ENCODE measurements at places on chromosomes 4 and X.

DNA sequence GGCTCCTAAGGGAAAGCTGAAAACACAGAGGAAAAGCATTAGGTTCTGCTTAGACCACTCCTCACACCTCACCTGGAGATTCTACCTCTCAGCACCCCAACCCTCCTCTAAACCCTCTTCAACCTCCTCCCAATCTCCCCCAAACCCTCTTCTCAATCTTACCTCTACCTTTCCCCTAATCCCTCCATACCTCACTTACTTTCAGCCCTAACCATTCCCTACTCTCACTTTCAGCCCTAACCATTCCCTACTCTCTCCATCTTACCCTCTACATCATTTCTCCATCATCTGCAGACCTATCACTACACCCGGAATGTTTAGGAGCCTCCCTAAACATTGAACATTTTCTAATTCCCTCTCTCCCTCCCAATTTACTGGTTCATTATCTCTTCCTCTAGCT, 3.5 kb downstream of the RTL3 start:
- H3K27ac ChIP-seq, result no peak overlapping the region
- peaks cover 22% of the 10 kb centered on the region for H3K27me3 ChIP-seq
- H3K4me3 ChIP-seq, result no peak overlapping the region

GRCh38 chr4:153265306-153266047, 61.2 kb downstream of the TRIM2 start:
- H3K4me3 ChIP-seq, result no peak overlapping the region
- H3K4me1 ChIP-seq, result peaks cover 5% of the 10 kb centered on the region
- H3K27me3 ChIP-seq, result no peaks in the 10 kb centered on the region
- DNase-seq, result no peak

DNA sequence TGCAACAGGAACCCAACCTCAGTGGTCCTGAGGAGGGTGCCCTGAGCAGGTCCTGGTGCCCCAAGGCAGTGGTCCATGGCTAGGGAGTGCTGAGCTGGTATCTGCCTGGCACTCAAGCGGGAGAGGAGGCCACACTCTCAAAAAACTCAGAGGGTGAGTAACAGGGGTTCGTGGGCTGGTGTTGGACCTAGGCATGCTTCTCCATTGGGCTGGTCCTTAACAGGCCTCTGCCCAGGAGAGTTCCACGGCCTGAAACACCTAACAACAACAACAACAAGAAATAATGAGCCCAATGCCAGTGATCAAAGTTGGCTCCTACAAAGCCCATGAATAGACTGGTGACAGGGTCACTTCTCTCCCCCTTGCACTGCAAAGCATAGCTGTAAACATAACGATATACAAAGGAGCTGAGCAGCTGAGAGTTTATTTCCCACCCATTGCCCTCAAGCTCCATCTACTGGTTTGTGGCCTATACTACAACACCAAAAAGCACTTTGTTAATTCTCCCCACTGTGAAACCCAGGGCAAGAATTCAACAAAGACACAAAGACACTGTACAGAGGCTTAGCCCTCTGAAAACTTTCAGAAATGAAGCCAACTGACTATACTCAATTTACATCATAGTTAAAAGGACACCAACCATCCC, 736.1 kb upstream of the ADGRL3 start:
- no peak for DNase-seq
- no peaks in the 10 kb centered on the region for H3K4me1 ChIP-seq
- H3K27ac ChIP-seq, result no peak overlapping the region
- H3K4me3 ChIP-seq, result no peak overlapping the region

DNA sequence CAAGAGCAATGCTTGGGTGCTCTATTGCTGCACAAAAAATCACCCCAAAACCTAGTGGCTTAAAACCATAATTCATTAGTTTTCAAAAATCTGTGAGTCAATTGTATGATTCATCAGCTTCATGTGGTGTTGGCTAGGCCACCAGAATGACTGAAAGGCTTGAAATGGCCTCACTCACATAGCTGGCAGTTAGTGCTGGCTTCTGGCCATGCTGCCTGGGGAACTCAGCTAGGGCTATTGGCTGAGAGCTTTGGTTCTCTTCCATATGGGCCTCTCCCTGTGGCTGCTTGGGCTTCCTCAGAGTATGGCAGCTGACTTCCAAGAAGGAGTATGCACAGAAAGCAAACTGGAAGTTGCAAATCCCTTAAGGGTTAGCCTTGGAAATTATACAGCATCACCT, 3.1 kb upstream of the MTMR1 start:
- no peak for DNase-seq
- H3K27me3 ChIP-seq, result peaks cover 10% of the 10 kb centered on the region
- no peak overlapping the region for H3K4me3 ChIP-seq
- peak overlapping the region; percentile 77 for H3K27ac ChIP-seq
- H3K36me3 ChIP-seq, result peaks cover 4% of the 10 kb centered on the region

DNA sequence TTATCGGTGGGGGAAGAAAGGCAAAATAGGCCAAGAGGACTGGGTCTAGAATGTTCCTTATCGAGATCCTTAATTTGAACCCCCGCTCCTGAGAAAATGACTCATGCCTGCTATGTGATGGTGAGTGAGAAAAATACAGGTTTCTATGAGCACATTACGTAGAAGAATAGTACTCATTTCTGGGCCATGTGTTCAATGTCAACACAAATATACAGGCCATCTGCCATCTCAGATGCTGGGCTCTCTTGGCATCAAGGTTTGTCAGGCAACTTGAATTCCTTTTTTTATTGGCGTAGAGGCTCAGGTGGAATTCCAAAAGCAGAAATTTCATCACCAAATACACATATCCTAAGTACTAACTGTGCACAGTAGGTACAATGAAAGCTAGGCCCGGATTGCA, 81.4 kb upstream of the TRIM2 start:
- H3K27me3 ChIP-seq, result no peaks in the 10 kb centered on the region
- no peak for DNase-seq
- H3K4me3 ChIP-seq, result no peak overlapping the region
- H3K36me3 ChIP-seq, result no peaks in the 10 kb centered on the region
- H3K27ac ChIP-seq, result no peak overlapping the region

DNA sequence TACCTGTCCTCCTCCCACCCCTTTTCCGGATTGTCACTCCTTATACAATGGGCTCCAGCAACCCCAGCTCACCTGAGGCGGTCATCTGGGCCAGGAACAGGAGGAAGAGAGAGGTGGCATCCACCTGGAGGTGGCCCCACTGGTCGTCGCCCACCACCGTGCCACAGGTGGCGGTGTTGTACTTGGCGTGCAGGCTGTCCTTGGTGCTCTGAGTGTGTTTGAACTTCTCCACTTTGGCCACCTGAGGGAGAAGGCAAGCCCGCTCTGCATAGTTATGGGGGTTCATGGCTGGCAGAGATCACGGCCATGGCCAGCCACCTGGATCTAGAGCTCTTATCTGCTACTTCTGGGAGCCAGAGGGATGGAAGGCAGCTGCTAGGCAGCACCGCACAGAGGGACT, 32.9 kb downstream of the PHKA2 start:
- H3K27ac ChIP-seq, result no peak overlapping the region
- peaks cover 10% of the 10 kb centered on the region for H3K4me1 ChIP-seq
- peaks cover 46% of the 10 kb centered on the region for H3K36me3 ChIP-seq
- DNase-seq, result no peak

DNA sequence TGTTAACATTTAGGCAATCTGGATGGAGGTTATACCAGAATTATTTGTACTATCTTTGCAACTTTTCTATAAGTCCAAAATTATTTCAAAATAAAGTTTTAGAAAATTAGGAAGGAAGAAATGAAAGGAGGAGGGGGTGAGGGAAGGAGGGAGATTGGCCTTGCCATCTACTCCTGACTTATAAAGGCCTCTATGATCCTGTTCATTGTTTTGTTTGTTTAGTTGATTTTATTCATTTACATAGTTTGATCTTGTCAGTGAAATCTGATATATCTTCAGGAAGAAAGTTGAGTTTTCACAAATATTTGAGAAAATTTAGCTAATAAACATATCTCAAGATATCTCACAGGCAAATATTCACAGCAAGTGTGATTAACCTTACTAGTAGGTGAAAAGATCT, 189.3 kb upstream of the NOCT start:
- no peak for DNase-seq
- no peaks in the 10 kb centered on the region for H3K36me3 ChIP-seq
- H3K4me1 ChIP-seq, result no peaks in the 10 kb centered on the region
- no peak overlapping the region for H3K4me3 ChIP-seq
- H3K27ac ChIP-seq, result no peak overlapping the region
- H3K27me3 ChIP-seq, result no peaks in the 10 kb centered on the region

DNA sequence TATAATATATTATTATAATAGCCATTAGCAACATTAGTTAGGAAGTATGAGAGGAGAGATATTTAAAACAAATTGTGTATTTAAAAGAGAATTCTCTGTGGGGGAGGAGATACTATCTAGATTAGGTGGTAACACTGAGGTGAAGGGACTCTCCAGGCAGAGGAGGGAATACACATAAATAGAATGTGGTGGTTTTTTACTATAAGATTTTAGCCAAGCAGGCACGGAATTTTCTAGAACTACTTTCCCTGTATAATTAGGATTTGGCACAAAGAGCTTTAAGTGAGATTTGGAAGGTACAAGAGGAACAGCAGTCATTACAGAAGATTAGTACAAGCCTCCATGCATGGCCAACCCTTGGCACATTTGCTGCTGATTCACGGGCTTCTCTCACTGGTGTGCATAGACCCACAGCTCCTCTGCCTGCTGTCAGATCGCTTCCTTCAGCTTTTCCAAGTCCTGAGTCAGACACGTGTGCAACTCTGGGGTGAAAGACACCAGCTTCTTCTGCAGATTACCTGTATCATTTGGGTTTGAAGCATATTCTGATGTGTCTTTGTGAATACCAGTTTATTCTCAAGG, 685.5 kb downstream of the KCTD8 start:
- DNase-seq, result no peak
- H3K36me3 ChIP-seq, result no peaks in the 10 kb centered on the region
- H3K27ac ChIP-seq, result no peak overlapping the region
- no peak overlapping the region for H3K4me3 ChIP-seq
- H3K4me1 ChIP-seq, result no peaks in the 10 kb centered on the region

- DNase-seq, result no peak
- no peak overlapping the region for H3K4me3 ChIP-seq
- H3K27me3 ChIP-seq, result peaks cover 47% of the 10 kb centered on the region
- H3K36me3 ChIP-seq, result no peaks in the 10 kb centered on the region
Measured at GRCh38 chrX:40281336-40282005, 183.7 kb upstream of the BCOR start.

- H3K36me3 ChIP-seq, result peaks cover 24% of the 10 kb centered on the region
- H3K4me1 ChIP-seq, result peaks cover 54% of the 10 kb centered on the region
- peaks cover 10% of the 10 kb centered on the region for H3K27me3 ChIP-seq
- DNase-seq, result no peak
- peak within 1 kb of the TSS; percentile 100 for H3K27ac ChIP-seq
- peak within 1 kb of the TSS; percentile 87 for H3K4me3 ChIP-seq
Measured at GRCh38 chrX:49269767-49270248, at the start of gene PPP1R3F. TSS of gene PPP1R3F (plus strand) at chrX:49269793. CDS start at chrX:49269870, 77 bp downstream.

DNA sequence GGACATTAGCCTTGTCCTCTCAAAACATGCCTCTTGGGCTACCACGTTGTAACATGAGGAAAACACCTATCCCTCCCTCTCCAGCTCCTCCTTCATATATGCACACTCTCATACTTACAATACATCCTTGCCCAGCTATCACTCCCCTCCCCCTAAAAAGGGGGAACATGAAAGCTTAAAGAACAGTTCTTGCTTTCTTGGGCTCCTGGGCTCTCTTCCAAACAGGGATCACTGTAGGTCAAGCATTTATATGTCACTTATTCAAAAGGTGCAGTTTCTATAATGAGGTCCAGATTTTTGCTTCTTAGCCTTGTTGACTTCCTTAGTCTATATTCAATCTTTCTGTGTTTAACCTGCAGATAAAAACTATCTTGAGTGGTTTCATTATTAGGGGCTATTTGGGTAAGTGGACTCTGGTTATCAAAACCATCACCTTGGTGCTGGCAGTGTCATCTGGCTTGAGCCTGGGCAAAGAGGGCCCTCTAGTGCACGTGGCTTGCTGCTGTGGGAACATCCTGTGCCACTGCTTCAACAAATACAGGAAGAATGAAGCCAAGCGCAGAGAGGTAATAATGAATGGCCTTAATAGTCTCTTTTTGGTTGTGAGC, 119.4 kb downstream of the AKAP4 start:
- no peak overlapping the region for H3K4me3 ChIP-seq
- peaks cover 22% of the 10 kb centered on the region for H3K27me3 ChIP-seq
- no peaks in the 10 kb centered on the region for H3K4me1 ChIP-seq
- H3K27ac ChIP-seq, result no peak overlapping the region

GRCh38 chrX:11151799-11152559, 40.8 kb downstream of the HCCS start:
- H3K27ac ChIP-seq, result no peak overlapping the region
- H3K27me3 ChIP-seq, result peaks cover 54% of the 10 kb centered on the region
- DNase-seq, result no peak
- H3K4me3 ChIP-seq, result no peak overlapping the region

GRCh38 chr4:26433556-26433955, 56.7 kb downstream of the CCKAR start:
- H3K4me1 ChIP-seq, result no peaks in the 10 kb centered on the region
- no peak overlapping the region for H3K4me3 ChIP-seq
- peaks cover 98% of the 10 kb centered on the region for H3K36me3 ChIP-seq
- DNase-seq, result no peak
- peak overlapping the region; percentile 4 for H3K27ac ChIP-seq

- H3K4me3 ChIP-seq, result no peak overlapping the region
- H3K27ac ChIP-seq, result no peak overlapping the region
- no peaks in the 10 kb centered on the region for H3K27me3 ChIP-seq
- DNase-seq, result no peak
- no peaks in the 10 kb centered on the region for H3K36me3 ChIP-seq
Measured at GRCh38 chr4:38612646-38613414, 51.2 kb upstream of the KLF3 start.

- H3K36me3 ChIP-seq, result no peaks in the 10 kb centered on the region
- DNase-seq, result no peak
Measured at GRCh38 chrX:20567108-20567507, 300.4 kb upstream of the RPS6KA3 start.

GRCh38 chr4:84877051-84877833, 89.2 kb downstream of the WDFY3 start:
- no peaks in the 10 kb centered on the region for H3K36me3 ChIP-seq
- no peaks in the 10 kb centered on the region for H3K27me3 ChIP-seq
- no peak for DNase-seq
- H3K4me3 ChIP-seq, result no peak overlapping the region
- no peak overlapping the region for H3K27ac ChIP-seq

- H3K4me1 ChIP-seq, result peaks cover 10% of the 10 kb centered on the region
- H3K27ac ChIP-seq, result no peak overlapping the region
- peaks cover 1% of the 10 kb centered on the region for H3K36me3 ChIP-seq
- no peak for DNase-seq
- H3K4me3 ChIP-seq, result no peak overlapping the region
Measured at GRCh38 chrX:110081740-110082139, 78.8 kb downstream of the TMEM164 start.

DNA sequence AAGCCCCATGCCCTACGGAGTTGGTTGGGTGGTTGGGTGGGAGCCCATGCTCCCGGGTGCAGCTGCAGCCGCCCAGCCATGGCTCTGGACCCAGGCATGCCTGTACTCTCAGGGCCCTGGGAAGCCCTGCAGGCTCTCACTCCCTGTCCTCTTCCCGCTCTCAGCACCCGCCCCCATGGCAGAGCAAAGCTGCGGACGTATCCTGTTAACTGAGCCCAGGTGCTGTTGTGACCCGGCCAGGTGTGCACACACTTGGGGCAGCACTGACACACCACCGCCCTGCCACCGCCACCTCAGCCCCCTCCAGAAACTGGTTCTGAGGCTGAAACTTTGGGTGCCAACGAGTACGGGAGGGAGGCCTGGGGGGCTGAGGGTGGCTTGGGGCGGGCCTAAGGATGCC, 40.3 kb downstream of the PPM1K start:
- no peak overlapping the region for H3K4me3 ChIP-seq
- H3K27me3 ChIP-seq, result no peaks in the 10 kb centered on the region
- H3K36me3 ChIP-seq, result no peaks in the 10 kb centered on the region
- peaks cover 11% of the 10 kb centered on the region for H3K4me1 ChIP-seq
- DNase-seq, result no peak
